NCI-H2081 (cell line): ENCODE measurements at places on chromosomes 2 and 18.

GRCh38 chr2:221467610-221468009 lies 104.5 kb downstream of the EPHA4 start:
- DNase-seq: no peak

- no peak for DNase-seq
Observed at GRCh38 chr2:207887500-207887899, 117.8 kb upstream of the FZD5 start.

DNA sequence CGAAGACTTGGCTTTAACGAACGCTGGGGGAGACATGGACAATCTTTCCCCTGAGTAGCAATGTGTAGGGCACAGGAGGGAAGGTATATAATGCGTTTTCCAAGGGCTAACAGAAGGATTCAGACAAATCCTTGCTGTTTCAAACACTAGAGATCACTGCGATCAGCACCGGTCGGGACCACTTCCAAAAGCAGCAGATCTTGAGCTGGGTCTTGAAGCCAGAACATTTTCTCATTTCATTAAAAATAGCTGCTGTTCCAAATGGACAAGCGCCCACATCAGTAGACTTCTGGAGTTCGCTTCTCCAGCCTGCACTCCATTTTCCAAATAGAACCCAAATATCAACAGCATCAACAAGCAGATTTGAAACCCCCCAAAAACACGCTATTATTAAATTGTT lies 65.1 kb upstream of the MAPRE2 start:
- no peak for DNase-seq

GRCh38 chr18:69874058-69874457 lies 73.6 kb downstream of the CD226 start:
- no peak for DNase-seq

DNA sequence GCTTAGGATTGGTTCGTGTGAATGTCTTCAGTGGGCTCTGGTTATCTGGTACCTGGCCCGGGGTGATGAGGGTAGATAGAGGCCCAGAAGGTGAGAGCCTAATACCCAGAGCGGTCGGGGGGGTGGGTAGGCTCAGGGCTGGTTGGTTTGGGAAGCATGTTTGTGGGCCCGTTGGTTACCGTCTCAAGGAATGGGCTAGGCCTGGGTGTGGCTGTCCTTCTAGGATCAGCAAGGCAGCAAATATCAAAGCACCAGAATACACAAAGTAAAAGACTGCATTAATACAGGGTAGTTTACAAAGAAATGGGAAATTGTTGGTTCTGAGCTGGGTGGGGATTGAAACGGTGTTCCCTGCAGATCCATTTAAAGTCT lies 6.0 kb upstream of the IL1R2 start:
- no peak for DNase-seq
